Stimulated activated naive CD4-positive, alpha-beta T cell treated with Interleukin-2 at 50 U/mL for 16 hours (primary cell): ENCODE measurements at places on chromosomes 1 and 21.

- DNase-seq: no peak
These were observed 578.4 kb upstream of the NCAM2 start for GRCh38 chr21:20419772-20420171.

GRCh38 chr21:17930093-17930492, 110.9 kb upstream of the C21orf91 start:
- DNase-seq: no peak

DNA sequence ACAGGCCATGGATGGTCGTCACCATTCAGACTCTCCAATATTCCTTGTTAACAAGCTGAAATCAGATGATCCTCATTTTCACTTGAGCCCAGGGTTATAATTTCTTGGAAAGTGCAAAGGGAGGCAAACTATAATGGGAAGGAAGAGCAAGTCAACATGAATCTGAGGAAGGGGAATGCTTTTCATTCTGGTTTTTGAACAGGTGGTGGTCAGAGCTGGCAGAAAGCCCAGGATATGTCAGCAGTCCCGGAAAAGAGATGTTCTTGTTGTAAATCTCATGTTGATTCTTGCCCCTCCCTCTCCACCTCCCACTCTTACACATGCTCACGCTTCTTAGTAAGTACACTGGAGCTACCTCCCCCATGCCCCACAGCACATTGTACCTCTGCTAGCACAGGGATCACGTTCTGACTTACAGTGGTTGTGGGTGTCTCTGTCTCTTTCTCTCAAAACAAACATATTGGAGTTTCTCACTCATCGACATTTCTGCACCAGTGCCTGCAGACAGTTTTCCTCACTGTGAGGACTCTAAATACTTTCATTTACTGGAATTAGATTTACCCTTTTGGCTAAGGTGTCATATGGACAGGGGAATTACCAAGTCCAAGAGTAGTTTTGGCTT, 77.6 kb downstream of the XCL2 start:
- DNase-seq: peak; percentile 55

DNA sequence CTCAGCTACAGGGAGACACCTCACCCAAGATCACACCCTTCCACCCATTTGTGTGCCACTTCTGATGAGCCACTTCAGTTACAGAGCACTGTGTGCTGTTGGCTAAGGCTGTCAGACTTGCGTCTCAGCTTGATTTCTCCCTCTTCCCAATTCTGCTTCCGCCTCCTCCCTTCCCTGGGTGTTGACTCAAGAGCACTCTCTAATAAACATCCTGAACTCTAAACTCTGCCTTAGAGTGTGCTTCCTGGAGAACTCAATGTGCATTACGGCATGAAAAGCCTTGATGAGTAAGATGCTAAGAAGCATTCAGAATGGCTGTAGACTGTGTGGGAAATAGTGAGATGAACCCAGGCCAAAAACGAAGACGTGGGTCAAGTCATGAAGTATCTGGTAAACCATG, 54.9 kb upstream of the S1PR1 start:
- no peak for DNase-seq

GRCh38 chr1:235720544-235720943, 71.0 kb upstream of the GNG4 start:
- no peak for DNase-seq

DNA sequence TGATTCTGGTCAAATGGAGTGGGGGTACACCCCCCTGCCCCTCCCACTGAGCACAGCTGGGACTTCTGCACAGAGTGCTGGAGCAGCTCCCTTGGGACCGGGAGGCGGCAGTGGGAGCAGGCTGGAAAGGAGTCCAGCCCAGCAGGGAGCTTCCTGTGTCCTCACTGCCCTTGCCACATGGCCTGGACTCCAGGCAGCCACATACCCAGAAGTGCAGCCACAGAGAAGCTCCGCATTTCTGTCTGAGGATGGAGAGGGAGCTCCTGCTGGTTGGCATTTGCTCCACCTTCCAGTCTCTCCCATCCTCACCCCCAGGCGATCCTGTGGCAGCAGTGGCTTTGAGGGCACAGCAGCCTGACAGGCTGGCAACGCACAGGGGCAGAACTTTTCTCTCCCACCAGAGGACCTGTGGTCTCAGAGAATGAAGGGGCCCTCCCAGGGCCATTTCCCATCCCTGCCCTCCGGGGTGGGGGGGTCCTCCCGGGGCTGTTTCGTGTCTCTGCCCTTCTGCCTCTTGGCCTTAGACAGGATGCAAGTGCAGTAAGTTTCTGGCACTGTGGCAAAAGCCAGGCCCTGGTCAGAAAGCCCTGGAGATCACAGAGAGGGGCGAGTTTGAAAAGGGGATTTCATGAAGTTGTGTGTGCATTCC, 103.6 kb upstream of the COL6A1 start:
- DNase-seq: no peak

- DNase-seq: no peak
These were observed 371.2 kb downstream of the NPHP4 start for GRCh38 chr1:5620997-5621396.

GRCh38 chr1:236307435-236307834, 25.7 kb upstream of the ERO1B start:
- no peak for DNase-seq

GRCh38 chr1:228811712-228812305, 76.5 kb downstream of the RHOU start:
- no peak for DNase-seq

- DNase-seq: no peak
These were observed 24.1 kb upstream of the DESI2 start for GRCh38 chr1:244628789-244629188.

- DNase-seq: no peak
These were observed 38.0 kb downstream of the TMEM50B start for GRCh38 chr21:33441489-33442477.

DNA sequence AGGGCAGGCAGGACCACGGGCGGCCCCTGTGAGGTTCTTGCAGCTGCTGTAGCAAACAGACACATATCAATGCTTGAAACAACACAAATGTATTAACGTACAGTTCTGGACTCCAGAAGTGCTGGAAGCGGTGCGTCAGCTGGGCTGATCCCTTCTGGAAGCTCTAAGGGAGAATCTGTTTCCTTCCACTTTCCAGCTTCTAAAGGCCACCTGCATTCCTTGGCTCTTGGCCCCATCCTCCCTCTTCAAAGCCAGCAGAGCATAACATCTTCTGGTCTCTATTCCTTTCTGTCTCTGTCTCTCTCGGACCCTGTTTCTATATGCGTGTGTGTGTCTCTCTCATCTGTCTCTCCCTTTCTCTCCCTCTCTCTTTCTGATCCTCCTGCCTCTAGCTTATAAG, 102.3 kb downstream of the SPSB1 start:
- DNase-seq: no peak

DNA sequence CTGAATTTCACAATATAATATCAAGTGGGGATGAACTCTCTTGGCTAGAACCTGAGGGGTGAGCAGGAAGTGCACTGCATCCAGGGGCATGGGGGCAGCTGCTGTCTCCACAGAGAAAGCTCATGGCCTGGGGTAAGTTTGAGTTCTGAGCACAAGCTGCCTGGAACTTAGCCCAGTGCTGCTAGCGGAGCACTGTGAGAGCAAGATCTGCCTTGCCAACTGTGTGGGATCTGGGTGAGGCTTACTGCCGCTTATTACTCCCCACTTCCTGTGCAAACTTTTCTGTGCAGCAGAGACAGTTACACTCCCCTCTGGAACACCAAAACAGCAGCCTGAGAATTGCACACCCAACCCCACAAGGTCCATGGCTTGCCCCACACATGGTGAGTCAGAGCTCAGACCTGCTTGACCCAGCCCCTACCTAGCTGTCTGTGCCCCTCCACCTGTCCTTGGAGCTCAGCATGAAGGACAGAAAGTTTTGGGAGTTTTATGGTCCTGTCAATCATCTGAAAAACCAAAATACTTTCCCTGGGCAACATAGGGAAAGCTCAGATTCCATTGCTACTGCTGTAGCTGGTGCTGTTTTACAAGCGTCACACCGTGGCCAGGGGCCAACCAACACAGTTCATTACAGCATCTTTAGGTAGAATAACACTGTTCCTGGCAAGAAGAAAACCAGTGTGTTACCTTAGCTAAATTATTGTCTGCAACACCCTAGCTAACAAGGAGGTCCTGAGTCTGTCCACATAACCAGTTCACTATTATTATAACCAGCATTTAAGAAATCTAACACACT, 762.1 kb upstream of the NEGR1 start:
- DNase-seq: no peak

- DNase-seq: no peak
These were observed 48.3 kb downstream of the HTR6 start for GRCh38 chr1:19712928-19713327.
